ENCODE measurements at places on chromosomes 7 and 10.
A peak's percentile ranks its signal among the peaks of the same experiment; 100 is the strongest.

DNA sequence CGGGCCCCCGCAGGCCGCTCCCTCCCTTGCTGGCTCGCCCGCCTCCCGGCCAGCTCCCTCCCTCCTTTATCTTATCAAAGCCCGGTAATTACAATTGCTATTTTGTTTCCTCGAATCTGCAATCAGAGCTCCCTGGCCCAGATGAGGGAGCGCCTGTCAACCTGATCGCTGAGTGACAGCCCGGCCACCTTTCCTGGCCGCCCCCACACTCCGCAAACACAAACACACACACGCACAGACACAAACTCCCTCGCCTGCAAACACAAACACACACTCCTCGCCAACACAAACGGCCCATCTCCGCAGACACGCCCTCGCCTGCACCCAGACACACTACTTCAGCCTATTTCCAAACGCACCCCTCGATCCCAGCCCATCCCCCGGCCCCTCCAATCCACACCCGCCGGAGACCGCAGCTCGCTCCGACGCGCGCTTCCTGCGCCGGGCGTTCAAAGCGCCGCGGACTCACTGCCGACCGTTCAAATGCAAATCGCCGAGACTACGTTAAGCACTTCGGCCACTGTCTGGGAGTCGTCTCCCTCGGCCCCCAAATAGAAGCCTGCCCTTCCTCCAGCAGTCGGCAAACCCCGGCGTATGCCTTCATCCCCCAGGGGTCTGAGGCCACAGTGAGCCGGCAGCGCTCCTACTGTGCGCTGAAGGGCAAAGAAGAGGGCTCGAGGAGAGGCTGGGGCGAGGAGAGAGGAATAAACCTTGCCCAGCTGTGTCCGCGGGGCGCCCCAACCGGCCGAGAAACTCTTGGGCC lies 3.0 kb upstream of the FGF8 start:
- no peak for DNase-seq

- no peak for DNase-seq
Observed at GRCh38 chr10:50563906-50564305, 59.9 kb downstream of the SGMS1 start.

DNA sequence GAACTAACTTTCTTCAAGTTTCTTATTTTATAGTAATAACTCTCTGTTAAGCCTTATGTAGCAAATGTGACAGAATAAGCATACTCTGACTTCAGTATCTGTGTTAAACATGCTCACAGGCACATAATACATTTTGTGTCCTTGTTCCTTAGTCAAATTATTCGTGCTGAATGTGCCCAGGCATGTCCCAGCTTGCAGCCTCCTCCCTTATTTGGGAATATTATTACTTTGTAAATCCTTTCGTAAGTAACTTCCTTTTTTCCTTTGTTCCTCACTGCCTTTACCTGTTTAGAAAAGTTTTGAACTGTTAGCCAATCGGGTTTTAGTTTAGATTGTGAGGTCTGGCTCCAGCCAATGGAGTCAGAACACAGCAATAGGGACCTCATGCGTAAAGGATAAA lies 46.9 kb downstream of the GALNT11 start:
- no peak for DNase-seq

DNA sequence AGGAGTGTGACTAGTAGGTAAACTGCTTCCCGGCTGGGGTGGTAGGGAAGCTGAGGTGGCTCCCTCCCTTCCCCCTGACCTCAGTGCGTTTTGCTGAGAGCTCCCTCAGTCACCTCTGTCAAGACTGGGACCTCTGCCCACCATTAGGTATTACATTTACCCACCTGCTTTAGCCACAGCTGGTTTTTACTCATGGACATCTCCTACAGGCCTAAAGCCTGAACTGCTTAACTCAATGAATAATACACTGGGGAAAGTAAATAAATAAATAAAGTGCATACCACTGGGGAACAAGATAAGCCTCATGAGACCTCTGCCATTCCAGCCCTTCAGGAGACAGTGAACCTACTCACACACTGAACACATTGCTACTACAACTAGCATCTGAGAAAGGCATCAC lies 38.9 kb upstream of the CDK13 start:
- no peak for DNase-seq

- peak; percentile 26 for DNase-seq
Observed at GRCh38 chr10:62817766-62818425, 1.7 kb upstream of the EGR2 start.

GRCh38 chr10:3236644-3237404 lies 64.2 kb upstream of the PITRM1 start:
- DNase-seq: no peak

DNA sequence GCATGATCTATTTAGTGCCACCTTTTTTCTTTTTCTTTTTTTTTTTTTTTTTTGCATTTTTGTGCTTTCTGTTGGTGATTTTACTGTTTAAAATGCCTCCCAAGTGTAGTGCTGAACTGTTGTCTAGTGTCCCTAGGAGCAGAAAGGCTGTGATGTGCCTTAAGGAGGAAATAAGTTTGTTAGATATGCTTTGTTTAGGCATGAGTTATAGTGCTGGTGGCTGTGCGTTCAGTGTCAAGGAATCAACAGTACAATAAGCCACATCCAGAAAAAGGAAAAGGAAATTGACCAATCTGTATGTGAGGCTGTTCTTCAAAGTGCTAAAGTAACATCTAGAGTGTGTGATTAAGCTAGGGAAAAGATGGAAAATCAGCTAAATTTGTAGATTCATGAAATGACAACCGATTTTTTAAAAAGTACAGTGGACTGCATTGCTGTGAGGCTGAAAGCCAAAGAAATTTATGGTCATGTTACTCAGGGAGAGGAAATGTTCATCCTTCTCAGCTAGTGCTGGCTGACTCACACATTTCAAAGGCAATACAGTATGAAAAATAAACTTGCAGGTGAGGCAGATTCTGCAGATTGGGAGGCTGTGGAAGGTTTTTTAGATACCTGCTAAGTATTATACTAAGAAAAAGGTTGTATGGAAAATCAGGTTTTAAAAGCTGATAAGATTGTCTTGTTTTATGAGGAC lies 122.7 kb upstream of the ADCY1 start:
- DNase-seq: no peak

GRCh38 chr7:67644151-67644550 lies 647.5 kb downstream of the TYW1 start:
- DNase-seq: no peak

- DNase-seq: no peak
Observed at GRCh38 chr10:31648966-31649365, 279.7 kb downstream of the ARHGAP12 start.

GRCh38 chr7:16396766-16397500 lies 24.4 kb downstream of the CRPPA start:
- no peak for DNase-seq

DNA sequence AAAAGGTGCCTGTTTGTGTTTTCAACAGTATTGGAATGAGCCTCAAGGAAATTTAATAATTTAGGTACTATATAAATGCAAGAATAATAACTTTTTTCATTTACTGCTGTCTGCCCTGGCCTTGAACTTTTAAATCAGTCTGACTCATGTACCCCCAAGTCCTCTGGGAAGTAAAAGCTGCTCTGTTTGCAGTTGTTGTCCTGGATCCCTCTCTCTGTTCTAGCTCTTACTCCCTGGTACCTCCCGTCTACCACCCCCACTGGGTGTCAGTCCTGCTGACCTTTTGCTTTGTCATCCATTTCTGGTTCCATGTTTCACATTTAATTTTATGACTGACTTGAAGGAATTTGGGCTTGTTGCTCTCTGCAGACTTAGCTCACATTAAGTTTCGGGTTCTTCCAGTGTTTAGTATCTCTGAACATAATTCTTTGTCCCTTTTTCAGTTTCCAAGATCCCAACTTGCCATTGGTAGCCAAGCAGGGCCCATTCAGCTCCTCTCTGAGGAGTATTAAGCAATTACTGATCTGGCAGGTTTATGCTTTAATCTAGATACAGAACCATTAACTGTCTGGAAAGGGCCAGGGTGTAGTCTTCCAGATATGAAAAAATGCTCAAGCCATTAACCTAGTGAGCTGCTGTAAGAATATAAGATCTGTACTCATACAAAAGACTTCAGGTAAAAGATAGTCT lies 208.7 kb upstream of the FAM3C start:
- DNase-seq: no peak

- no peak for DNase-seq
Observed at GRCh38 chr7:2879354-2879753, 35.2 kb upstream of the GNA12 start.

- DNase-seq: peak; percentile 45
Observed at GRCh38 chr7:43303740-43304241, 191.3 kb downstream of the HECW1 start.

DNA sequence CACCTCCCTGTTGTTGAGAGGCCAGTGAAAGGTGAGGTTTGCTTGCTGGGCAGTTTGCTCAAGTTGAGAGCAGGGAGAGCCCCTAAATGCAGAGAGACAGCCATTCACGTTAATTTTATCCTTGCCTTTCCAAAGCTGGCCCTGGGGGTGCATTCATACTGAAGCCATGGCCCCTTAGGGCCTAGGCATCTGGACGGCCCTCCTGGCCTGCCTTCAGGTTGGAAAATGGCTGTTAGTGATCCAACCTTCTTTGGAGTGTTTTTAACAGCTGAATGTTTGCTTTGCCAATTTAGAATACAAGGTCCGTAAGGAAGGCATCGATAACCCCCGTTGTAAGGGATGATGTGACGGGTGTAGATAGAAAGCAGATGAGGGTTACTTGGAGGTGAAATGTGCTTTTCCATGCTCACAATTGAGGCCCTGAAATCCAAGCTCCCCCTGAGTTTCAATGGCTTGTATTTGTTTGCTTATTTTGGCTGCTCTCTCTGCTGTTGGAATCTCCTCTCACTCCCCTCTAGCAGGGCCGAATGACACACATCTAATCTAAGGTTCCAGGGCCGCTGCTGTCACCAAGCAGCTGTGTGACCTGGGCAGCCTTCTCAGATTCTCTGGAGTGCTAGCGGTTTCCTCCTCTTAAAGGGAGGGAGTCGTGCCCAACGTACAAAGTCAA lies 171.6 kb upstream of the MKI67 start:
- DNase-seq: no peak

- no peak for DNase-seq
Observed at GRCh38 chr7:140981951-140982350, 32.8 kb downstream of the MRPS33 start.

- DNase-seq: no peak
Observed at GRCh38 chr7:27516421-27516820, 146.3 kb downstream of the HIBADH start.

DNA sequence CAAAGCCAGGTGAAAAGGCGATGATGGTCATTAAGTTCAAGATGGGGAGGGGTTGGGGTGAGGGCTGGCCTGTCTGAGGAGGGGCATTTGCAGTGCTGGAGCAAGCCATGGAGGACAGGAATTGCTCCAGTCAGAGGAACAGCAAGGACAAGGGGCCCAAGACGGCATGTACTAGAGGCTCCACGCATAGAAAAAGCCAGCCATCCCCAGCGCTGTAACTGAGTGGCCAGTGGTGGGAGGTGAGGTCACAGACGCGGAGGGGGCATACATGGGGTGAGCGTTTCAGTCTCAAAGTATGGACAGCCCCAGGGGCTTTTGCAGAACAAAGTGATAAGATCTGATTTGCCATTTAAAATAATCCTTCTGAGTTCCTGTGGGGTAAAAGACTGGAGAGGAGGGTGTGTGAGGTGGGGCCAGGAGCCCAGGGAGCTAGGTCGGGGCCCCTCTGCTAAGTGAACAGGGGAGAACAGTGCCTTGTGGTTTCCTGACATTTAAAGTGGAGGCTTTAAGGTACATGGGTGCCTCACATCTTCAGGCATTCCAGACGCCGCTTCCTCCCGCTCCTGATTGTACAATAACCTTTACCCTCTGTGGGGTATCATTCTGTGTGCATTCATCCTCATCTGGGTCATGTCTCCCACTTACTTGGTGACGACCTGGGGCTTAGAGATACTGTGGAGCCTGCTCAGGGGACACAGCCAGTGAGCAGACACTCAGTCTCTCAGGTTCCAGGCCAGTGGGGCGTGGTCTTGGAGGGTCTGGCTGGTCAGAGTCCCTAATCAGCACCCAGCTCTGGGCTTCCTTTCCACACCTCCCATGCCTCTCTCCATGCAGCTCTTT lies 105.6 kb upstream of the GPR26 start:
- DNase-seq: no peak

GRCh38 chr7:159031135-159031701 lies 113.4 kb downstream of the VIPR2 start:
- DNase-seq: no peak

- no peak for DNase-seq
Observed at GRCh38 chr7:138316421-138317043, 143.5 kb upstream of the TRIM24 start.

GRCh38 chr10:109727436-109727835 lies 195.9 kb downstream of the XPNPEP1 start:
- DNase-seq: no peak

DNA sequence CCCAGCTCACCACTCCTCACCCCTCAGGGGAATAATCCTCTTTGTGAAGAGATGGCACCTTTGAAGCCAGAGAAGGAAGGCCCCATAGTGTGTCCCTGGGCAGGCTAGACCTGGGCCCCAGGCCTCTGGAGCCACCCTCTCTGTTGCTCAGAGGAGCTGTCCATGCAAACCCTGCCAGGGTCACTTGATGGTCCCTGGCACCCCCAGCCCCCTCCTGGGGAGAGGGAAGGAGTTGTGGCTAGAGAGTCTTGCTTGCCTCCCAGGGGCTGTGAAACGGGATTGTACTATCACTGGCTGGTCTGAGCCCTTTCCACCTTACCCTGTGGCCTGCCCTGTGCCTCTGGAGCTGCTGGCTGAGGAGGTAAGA lies 5.8 kb downstream of the GHRHR start:
- no peak for DNase-seq

DNA sequence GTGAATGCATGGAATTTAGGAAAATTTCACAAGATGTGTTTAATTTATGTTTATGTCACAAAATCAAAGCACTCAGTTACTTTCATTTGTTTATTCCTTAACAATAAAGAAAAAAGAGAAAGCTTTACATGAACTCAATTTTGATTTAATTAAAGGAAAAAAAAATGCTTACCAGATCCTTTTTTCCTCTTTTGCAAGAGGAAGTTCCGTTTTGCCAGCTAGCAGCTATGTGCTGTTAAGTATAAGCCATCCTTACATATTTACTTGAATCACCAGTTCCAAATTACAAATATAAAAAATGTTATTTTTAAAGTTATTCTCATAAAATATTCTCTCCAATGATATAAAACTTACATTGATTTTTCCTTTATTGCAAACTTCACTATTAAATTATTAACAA lies 12.7 kb downstream of the MRC1 start:
- DNase-seq: no peak

GRCh38 chr10:34889004-34889869 lies 74.1 kb upstream of the PARD3 start:
- no peak for DNase-seq

GRCh38 chr7:17298840-17299482 lies 509 bp downstream of the AHR start:
- peak; percentile 72 for DNase-seq

GRCh38 chr10:130757821-130758489 lies 553.6 kb downstream of the TCERG1L start:
- no peak for DNase-seq

Data from caudate nucleus (tissue), 63 donors.